Ovary (tissue), 10 donors: ENCODE measurements at places on chromosomes 3 and 15. TPM values are rescaled to one million over a fixed set of nuclear protein-coding genes. Genes with fewer than 3 reads are reported as not detected.

GRCh38 chr3:24503616-24504113 is 9.0 kb upstream of the THRB start:
- no peak for DNase-seq

- DNase-seq: no peak
Observed at GRCh38 chr3:17194116-17194515, 309.4 kb downstream of the PLCL2 start.

- DNase-seq: no peak
Observed at GRCh38 chr15:35697549-35698299, 151.8 kb upstream of the DPH6 start.

The COMMD4 gene
- polyA plus RNA-seq: 67.9 TPM

DNA sequence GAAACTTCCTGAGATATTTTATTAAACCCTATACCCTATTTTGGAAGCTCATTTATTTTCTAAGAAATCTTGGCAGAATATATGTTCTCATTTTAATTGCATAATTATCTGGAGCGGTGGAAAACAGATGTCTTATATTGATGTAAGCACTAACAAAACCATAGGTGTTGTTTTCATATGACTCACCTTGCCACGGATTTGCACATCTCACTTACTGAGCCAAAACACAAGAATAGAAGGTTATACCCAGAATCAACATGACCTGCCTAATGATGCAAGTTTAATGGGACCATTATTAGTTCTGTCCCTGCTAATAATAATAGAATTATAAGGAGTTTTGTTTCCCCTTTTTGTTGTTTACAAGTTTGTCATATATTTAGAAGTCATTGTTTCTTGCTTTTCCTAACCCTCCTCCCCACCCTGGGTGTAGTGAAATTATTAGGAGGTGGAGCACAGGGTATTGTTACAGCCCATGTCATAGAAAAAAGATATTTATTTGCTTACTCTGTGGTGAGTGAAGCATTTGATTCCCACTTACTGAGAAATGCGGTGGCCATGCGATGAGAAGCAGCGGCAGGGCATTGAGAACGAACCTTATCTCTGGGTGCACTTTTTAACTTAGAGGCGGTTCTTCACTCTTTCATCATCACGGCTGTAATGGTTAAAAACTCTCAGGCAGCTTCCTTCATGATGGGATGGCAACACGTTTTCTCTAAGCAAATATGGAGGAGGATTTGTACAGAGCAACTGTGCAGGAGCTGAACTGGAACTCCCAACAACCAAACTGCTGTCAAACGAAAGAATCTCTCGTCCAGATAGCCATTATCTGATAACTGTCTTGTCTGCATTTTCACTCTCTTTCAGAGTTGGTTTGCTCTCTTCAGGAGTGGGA is 521 bp downstream of the IL5RA start:
- DNase-seq: no peak

The PTX3 gene
- 3.0 TPM for polyA plus RNA-seq

- DNase-seq: no peak
Observed at GRCh38 chr3:184778426-184779332, 33.3 kb upstream of the VPS8 start.

The LRRIQ4 gene
- 0.17 TPM for polyA plus RNA-seq

The TERC gene
- not detected for polyA plus RNA-seq

GRCh38 chr3:177177749-177178221 is 19.5 kb downstream of the TBL1XR1 start:
- DNase-seq: no peak

DNA sequence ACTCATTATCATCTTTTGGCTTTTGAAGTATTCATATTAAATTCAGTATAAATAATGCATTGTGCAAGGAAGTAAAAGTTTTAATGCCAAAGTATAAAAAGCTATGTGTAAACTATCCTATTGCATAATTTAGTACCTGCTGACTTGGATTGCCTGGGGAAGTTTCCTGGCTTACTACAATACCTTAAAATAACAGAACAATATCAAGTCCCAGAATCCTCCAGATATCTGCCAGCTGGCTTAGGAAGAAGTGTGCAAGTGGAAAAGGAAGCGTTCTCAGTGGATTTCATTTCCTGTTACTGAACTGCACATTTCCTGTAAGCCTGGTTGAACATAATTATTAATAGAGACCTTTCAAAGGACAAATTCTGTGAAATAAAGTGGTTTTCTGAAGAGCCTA is 236.7 kb downstream of the ADAMTSL3 start:
- DNase-seq: no peak

- no peak for DNase-seq
Observed at GRCh38 chr15:60798821-60799220, 319.9 kb upstream of the ICE2 start.

The COL6A5 gene
- polyA plus RNA-seq: 0.04 TPM

The GRK7 gene
- polyA plus RNA-seq: 0.02 TPM

DNA sequence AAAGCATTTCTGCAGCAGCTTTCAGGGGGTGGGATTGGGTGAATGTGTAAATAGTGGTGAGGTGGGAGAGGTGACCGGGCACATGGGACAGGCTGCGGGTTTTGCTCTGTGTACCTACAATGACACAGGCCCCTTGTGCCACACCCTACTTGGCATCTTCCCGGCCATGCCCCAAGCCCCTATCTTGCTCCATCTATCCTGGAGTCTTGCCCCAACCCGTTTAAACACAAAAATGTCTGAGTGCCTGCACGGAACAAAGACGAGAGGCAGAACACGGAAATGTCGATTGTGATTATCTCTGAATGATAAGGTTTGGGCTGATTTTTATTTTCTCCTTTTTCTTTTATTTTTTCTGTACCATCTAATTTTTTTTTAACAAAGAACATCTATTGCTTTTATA is 46.0 kb upstream of the SLC6A1 start:
- DNase-seq: no peak

GRCh38 chr3:42032693-42033349 is 58.3 kb upstream of the TRAK1 start:
- DNase-seq: peak; percentile 94

The BFSP2 gene
- not detected for polyA plus RNA-seq

GRCh38 chr15:40843885-40844695 is at the start of gene SPINT1:
Gene SPINT1, plus strand, starts transcription at chr15:40844048. Its CDS starts 507 bp downstream, at chr15:40844555.
- no peak for DNase-seq

The OIP5 gene
- 1.5 TPM for polyA plus RNA-seq

GRCh38 chr15:97729270-97729669 is 231.2 kb upstream of the ARRDC4 start:
- no peak for DNase-seq
